Gastroesophageal sphincter (tissue), 4 donors: ENCODE measurements at places on chromosomes 6 and 20.

- ATAC-seq: no peak
These were observed 399.9 kb downstream of the CDH26 start for GRCh38 chr20:60358101-60358500.

GRCh38 chr6:42690151-42690702 is 32.2 kb downstream of the PRPH2 start:
- ATAC-seq: no peak

DNA sequence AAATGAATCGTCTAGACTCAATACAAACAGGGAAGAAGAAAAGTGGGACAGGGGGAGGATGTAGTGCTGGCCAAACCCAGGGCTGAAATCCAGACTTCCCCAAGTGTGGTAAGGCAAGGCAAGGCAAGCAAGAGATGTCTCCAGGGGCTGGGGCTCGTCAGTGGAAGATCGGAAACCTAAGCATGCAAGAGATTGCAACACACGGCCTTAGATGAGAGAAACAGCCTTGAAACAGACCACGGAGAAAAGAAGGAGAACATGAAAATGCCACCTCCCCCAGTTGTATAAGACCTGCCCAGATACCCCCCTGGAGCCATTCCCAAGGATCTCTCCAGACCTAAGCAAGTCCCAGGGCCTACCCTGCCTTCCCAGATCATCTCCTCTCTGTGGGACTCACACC is 20.0 kb downstream of the VEGFA start:
- ATAC-seq: peak; percentile 92

DNA sequence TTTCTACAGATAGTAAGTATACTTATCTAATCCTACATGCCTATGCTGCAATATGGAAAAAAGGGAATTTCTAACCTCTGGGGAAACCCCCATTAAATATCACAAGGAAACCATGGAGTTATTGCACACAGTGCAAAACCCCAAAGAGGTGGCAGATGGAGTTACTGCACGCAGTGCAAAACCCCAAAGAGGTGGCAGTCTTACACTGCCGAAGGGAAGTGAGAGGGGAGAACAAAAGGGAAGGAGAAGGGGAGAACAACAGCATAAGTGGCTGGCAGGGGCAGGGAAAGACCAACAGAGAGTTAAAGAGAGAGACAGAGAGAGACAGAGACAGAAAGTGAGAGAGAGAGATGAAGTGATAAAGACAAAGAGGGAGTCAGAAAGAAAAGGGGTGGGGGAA is 43.8 kb upstream of the EIF2S2 start:
- ATAC-seq: no peak

GRCh38 chr6:159152041-159152440 is 17.2 kb upstream of the FNDC1 start:
- no peak for ATAC-seq

GRCh38 chr20:55160996-55161395 is 685.6 kb downstream of the DOK5 start:
- ATAC-seq: no peak

- no peak for ATAC-seq
These were observed 44.1 kb upstream of the CTAGE9 start for GRCh38 chr6:131754715-131755567.

DNA sequence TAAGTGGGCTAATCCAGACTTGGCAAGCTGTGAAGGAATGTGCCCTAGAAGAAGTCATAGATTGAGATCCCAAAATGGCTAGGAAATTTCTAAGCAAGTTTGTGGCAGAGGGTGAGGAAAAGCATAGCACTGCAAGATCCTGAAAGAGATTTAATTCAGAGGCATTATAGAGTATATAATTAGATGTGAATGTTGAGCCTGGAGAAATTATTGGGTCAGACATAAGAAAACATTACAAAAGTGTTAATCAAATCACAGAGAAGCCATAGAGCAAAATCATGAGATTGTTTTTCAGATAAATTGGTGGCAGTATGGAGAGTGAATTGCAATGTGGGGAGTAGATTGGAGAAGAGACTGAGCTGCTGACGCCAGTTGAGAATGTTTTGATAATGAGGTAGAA is 90.0 kb downstream of the CD2AP start:
- no peak for ATAC-seq

DNA sequence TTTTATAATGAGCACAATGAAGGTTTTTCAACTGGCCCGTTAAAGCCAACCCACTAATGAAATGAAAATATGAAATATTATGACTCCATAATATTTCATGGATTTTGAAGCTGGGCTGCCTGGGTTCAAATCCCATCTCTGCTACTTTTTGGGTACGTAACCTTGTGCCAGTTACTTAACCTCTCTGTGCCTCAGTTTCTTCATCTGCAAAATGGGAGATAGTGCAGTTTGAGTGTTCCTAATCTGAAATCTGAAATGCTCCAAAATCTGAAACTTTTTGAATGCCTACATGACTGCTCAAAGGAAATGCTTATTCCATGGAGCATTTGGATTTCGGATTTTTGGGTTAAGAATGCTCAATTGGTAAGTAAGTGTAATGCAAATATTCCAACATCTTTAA is 29.5 kb downstream of the PTPRA start:
- ATAC-seq: no peak

- ATAC-seq: no peak
These were observed 703 bp downstream of the EPHA7 start for GRCh38 chr6:93418408-93419303.

DNA sequence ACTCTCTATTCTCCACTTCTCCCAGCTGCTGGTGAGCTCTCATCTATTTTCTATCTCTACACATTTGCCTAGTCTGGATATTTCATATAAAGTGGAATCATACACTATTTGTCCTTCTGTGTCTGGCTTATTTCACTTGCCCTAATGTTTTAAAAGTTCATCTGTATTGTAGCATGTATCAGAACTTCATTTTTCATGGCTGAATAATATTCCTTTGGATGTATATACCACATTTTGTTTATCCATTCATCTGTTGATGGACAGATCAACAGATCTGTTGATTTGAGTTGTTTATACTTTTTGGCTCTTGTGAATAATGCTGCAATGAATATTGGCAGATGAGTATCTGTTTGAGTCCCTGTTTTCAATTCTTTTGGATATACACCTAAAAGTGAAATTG is 49.6 kb downstream of the NHLRC1 start:
- ATAC-seq: no peak

- ATAC-seq: no peak
These were observed 61.7 kb downstream of the FAM217A start for GRCh38 chr6:4017058-4017739.

GRCh38 chr6:117677553-117678141 is 2.4 kb downstream of the NUS1 start:
- ATAC-seq: no peak

- ATAC-seq: no peak
These were observed 34.5 kb upstream of the HBS1L start for GRCh38 chr6:135088818-135089809.

- no peak for ATAC-seq
These were observed 121.3 kb downstream of the SOBP start for GRCh38 chr6:107611094-107611810.

DNA sequence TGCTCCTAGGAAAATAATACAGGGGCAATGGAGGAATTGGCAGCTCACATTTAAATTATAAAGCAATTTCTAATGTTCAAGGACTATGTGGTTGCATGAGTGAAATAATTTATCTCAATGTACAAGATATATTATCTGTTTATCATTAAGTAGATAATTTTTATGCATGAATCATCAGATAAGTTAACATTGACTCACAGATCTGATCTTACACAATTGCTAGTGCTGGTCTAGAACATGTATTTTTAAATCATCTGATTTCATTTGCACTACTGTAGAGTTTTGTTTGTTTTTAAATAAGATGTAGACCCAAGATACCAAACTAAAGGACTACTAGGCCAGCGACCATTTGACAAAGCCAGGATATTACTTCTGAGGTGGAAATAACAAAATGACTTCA is 199.2 kb downstream of the BMP2 start:
- ATAC-seq: no peak

DNA sequence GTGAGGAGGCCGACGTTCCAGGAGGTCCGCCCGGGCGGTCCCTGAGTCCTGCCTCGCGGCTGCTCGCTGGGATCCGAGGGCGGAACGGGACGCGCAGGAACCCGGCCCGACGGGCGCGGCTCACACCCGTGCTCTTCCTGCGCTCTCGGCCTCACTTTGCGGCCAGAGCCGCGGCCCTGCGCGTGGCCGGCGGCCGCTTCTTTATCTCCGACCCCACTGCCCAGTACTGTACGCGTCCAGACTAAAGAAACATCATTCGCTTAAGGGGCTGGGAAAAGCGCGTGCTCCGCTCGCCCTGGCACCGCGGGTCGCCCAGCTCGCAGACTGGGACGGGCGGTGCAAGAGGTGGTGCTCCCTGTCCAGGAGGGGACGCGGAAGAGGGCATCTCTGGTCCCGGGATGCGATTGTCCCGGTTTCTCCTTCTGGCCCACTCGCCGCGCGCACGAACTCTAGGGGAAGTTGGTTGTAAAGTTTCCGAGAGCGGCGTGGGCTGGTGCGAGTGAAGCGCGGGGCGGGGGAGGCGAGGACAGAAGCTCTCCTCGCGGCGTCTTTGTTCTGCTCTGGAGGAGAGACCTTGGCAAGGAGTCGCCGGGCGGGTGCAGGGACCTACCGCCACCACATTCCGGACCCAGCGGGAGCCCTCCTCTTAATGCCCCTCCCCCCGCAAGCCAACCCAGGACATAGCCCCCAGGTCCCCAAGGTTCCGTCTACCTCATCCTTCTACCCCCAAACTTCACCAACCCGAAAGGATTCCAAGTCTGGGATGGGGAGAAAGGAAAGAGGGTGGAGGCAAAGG is 71.0 kb downstream of the SOX4 start:
- peak; percentile 49 for ATAC-seq

- ATAC-seq: no peak
These were observed 26.0 kb upstream of the CLVS2 start for GRCh38 chr6:122969999-122970533.

DNA sequence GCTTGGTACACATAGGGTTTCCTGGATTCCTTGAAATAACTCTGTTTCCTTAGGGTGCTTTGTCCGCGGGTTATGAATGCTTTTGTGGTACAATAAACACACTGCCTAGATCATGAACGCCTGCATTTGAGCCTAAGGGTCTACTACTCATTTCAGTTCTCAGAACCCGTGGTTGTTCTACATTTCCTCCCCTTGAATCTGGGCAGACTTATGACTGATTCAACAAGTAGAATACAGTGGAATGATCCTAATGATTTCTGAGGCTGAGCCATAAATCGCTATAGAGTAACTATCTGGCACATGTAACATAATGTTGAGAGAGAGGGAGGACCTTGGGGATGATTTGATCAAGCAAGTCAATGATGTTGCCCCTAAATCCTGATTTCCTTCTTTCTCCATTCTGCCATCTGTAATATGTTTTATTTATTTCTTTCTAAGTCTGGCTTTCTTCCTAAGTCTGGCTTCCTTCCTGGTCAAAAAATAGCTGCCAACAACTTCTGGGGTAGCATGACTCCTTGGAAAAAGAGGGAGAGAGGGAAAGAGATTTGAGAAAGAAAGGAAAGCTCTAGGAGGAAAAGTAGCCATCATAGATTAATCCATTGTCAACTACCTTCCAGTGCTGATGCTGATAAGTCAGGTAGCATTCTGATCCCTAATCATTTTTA is 23.0 kb downstream of the ABRACL start:
- no peak for ATAC-seq

GRCh38 chr6:52304983-52305390 is 20.4 kb upstream of the MCM3 start:
- ATAC-seq: peak; percentile 57

DNA sequence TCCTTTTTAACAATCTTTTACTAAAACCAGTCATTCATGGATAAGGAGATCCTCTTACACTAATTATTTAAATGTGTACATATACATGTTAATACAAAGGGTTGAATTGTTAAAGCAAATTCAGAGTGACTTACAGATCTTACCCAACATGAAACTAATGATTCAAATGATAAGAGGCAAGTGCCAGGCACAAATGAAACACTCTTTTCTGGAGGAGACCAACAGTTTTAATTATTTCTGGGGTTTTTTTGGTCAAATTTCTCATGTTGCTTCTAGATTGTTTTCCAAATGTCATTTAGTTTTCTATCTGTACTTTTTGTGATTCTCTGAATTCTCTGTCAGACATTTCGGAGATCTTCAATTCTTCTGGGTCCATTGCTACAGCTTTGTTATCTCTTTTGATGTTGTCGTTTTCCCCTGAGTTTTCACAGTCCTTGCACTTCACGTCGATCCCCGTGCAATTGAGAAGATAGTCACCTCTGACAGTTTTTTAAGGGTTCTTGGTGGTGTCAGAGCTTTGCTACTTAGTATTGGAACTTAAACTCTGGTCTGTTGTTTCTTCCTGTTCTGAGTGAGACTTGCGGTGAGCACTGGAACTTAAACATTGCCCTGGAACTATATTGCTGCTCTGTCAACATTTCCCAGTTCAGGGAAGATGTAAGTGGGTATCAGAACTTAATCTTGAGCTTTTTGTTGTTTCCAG is 23.2 kb downstream of the MAS1 start:
- no peak for ATAC-seq

- no peak for ATAC-seq
These were observed 25.8 kb upstream of the PTPN1 start for GRCh38 chr20:50484271-50484976.

DNA sequence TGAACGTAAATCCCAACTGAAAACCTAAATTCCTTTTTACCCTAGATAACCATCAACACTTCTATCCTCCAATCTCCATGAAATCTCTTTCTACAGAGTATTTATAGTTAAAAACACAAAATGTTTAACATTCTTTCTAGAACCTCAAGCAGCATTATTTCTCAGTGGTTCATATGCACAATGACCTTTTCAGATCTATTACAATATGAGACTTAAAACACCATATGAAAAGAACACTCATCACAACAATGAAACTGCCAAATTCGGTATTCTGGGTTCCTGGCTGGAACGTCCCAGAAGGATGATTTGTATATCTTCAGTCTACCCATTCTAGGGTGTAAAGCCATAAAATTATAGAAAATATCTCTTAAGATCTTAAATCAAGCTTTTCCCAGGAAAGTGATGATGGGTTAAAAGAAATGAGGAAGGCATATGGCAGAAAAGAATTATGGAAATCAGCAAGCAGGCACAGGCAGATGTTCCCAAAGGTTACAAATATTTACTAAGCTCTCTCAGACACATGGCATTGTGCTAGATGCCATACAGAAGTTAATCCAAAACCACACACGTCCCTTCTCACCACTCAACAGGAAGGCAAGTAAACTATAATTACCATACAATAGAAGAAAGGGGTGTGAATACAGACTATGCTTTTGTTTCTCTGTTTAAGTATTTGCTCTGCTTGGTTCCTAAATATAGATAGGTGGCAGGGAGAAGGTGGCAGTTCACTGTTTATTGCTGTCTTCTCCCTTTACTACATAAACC is 118.0 kb downstream of the CHD6 start:
- no peak for ATAC-seq

- ATAC-seq: no peak
These were observed 57.1 kb downstream of the UST start for GRCh38 chr6:148803979-148804378.
